Adipocyte (in vitro differentiated cells): ENCODE measurements at places on chromosomes 4 and X.

- DNase-seq: peak; percentile 28
Measured at GRCh38 chr4:122012735-122013134, 60.9 kb upstream of the TRPC3 start.

DNA sequence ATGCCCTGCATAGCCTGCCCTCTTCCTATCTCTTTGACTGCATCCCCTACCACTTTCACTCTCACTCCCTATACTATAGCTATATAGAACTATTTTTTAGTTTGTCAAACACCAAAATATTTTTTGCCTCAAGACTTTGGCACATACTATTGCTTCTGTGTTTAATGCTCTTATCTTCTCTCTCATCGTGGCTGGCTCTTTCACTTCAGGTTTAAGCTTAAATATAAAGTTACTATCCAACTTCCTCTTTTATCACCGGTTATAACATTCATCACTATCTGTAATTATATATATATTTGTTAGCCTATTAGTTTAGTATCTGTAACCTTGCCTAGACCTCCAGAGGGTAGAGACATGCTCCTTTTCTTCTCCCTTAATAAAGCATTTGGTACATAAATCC is 11.5 kb upstream of the HMGB2 start:
- DNase-seq: peak; percentile 3

DNA sequence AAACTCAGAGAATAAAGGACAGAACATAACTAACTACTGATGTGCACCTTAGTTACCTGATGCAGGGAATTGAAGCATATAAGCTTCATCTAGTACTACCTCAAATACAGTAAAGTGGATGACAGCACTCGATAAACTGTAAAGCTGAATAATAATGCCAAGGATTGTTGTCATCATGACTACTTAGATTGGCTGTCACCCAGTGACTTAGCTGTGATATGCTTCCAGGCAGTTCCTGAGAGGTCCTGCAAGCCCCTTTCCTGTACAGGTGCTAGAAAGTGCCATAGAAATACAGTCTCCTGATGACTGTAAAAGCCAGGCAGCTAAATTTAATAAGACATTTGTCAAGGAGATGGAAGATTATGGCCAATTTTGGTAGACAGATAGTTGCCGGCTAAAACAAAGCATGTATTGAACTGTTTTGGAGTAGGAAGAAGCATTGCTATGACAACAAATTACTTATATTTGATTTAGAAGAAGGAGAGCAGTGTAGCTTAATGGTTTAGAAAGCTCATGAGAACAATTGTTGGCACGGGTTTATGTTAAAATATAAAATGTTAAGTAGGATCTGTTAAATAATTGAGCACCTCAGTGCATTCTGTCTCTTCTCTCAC is 29.7 kb downstream of the TMEM164 start:
- DNase-seq: no peak

- no peak for DNase-seq
Measured at GRCh38 chr4:165662341-165662740, 210.7 kb upstream of the TLL1 start.

GRCh38 chr4:88706574-88706973 is 8.9 kb upstream of the NAP1L5 start:
- DNase-seq: peak; percentile 81

DNA sequence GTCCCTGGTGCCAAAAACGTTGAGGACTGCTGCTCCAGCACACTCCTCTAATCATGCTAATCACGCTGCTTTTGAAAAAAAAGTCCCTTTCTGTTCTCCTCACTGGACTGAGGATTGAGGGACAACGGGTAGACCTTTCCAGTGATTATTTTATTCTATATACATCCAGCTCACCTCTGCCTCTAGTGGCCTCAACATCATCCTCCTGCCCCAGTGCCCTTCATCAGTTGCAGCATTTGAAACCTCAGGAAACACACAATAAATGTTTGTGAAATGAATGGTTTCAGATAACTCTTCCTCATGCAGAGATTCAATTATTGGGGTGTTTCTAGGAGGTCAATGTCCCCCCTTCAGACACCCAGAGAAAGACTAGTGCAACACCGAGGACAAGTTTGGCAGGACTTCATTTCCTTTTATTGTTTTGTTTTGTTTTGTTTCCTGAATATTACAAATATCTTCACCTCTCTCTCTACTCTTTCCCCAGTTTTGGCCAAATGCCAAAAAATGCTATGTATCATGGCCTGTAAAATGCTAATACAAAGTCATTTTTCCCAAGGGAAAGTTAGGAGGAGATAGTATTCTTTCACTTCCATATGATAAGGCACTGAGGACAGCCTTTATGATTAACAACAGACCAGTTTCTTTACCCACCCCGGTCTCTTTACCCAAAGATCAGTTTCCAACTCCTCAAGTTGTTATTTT is 460.1 kb upstream of the SLIT2 start:
- DNase-seq: no peak

- DNase-seq: no peak
Measured at GRCh38 chrX:8310409-8310808, 139.3 kb upstream of the VCX2 start.

DNA sequence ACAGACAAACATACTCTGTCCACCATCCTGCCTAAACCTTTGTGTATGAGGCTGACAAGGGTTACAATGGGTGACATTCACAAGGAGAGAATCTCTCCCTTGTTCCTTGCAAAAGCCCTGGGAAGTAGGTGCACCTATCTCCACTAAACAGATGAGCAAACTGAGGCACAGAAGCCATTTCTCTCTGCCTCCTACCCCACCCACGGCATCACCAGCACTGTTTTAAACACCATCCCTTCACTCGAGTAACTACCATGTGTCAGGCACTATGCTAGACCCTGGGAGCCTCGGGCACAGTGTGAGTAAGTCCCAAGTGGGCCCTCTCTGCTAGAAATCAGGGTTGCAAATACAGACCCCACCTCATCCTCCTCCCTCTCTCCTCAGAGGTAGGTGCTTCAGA is 899 bp downstream of the LYAR start:
- no peak for DNase-seq

GRCh38 chr4:76740192-76740591 is 157.8 kb downstream of the SOWAHB start:
- no peak for DNase-seq
